Esophagus muscularis mucosa (tissue), 4 donors: ENCODE measurements at places on chromosomes 11 and 22. TPM values are rescaled to one million over a fixed set of nuclear protein-coding genes. Genes with fewer than 3 reads are reported as not detected.

- H3K4me1 ChIP-seq = no peaks in the 10 kb centered on the region
- DNase-seq = no peak
- no peak overlapping the region for H3K27ac ChIP-seq
- no peak overlapping the region for H3K4me3 ChIP-seq
Observed at GRCh38 chr11:66188580-66188979, 79.9 kb upstream of the RAB1B start.

GRCh38 chr11:22786475-22786874 lies 43.1 kb downstream of the SVIP start:
- no peak overlapping the region for H3K4me3 ChIP-seq
- no peaks in the 10 kb centered on the region for H3K27me3 ChIP-seq
- no peak for DNase-seq
- no peak overlapping the region for H3K27ac ChIP-seq
- peaks cover 3% of the 10 kb centered on the region for H3K4me1 ChIP-seq
- H3K36me3 ChIP-seq = no peaks in the 10 kb centered on the region

- peaks cover 82% of the 10 kb centered on the region for H3K4me1 ChIP-seq
- no peak for DNase-seq
- H3K27ac ChIP-seq = peak overlapping the region; percentile 47
- H3K27me3 ChIP-seq = no peaks in the 10 kb centered on the region
- peaks cover 78% of the 10 kb centered on the region for H3K36me3 ChIP-seq
Observed at GRCh38 chr11:65868076-65868667, 4.4 kb downstream of the EFEMP2 start.

TPP1 gene
- total RNA-seq = 44.4 TPM

VPREB1 gene
- total RNA-seq = not detected
